Foreskin keratinocyte (primary cell): ENCODE measurements at places on chromosomes 2 and 18. TPM values are rescaled to one million over a fixed set of nuclear protein-coding genes. Genes with fewer than 3 reads are reported as not detected.

Gene KCNJ3
- total RNA-seq = not detected in 2 replicates

Gene CYS1
- 0.11 and 0.20 TPM in 2 replicates for total RNA-seq

Gene CYP27A1
- total RNA-seq = 0.44 and 0.56 TPM in 2 replicates

Gene LONRF2
- not detected in 2 replicates for total RNA-seq

GRCh38 chr2:189143925-189144324 is 35.6 kb downstream of the COL5A2 start:
- no peak for DNase-seq

DNA sequence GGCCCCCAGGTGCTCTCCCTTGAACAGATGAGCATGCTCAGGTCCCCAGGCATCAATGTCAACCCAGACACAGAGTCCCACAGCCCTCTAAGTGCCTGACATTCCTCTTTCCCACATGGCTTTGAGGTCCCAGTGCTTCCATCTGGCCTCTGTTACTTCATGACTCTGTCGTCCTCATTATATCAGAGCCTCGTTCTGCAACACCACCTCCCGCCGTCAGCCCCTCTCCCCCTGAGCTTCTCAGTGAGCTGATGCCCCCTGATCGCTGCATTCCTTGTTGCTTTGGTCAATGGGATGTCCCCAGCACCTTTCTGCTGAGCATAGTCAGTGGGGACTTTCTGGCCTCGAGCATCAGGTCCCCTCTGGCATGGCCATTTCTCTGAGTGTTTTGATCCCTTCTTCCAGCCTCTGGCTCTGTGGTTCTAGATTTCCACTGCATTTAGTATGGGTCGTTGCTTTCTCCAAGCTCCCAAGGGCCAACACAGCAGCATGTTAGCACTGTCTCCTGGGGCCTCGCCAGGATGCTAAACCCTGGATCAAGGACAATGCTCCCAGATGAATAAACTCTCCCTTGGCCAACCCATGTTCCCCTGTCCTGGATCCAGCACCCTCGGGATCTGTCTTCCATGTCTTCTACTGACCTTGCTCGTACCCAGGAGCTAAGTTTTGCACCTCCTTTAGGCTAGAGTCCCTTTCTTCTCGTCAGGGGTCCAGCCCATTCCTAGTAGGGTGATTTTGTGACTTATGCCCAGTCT is 143.2 kb upstream of the TWIST2 start:
- no peak for DNase-seq

GRCh38 chr2:215431778-215432758 is 3.8 kb downstream of the FN1 start:
- DNase-seq = peak; percentile 38

DNA sequence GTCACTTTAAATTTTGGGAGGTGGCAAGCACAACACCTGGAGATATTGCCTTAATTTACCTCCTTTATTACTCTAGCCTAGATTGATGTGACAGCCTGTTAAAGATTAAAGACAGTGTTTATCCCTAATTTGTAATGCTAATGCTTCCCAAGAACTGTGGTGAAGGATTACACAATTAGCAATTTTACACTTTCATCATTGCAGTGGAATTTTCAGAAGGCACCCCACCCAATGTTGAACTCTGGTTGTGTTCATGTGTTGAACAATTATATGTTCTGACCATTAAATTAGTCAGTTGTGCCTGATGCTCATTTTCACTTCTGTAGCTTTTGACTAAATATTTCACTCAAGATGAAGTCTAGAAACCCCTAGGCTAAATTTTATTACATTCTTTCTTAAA is 317.1 kb upstream of the CWC22 start:
- DNase-seq = no peak

- peak; percentile 83 for DNase-seq
These were observed 5.1 kb upstream of the RAB27B start for GRCh38 chr18:54822872-54823845.

- no peak for DNase-seq
These were observed 33.7 kb downstream of the SFT2D3 start for GRCh38 chr2:127735044-127735443.

DNA sequence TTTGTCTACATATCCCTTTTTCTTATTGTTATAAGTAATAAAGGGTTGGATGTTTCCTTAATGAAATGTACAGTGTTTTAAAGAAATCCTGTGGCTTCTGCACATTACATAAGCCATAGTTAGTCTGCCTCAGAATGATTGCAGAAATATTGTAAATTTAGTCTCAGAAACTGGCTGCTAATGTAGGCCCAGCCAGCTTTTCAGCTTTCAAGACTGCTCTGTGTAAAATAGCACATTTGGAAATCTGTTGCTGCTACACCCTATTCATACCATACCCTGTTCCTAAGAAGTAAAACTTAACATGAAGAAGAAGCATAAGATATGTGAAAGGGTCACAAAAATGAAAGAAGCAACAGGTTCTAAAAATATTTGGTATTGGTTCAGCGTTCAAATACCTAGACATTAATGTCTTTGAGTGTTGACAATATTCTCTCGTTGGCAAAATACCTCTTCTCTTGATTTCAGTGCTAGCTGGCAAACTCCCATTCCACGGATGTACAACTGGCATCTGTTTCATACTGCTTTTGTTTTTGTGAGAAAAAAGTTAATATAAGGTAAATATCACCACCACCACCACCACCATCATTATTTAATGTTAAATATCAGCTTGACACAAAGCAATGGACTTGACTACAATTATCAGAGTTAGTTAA is 19.2 kb upstream of the NCKAP1 start:
- DNase-seq = no peak

GRCh38 chr2:188979187-188980114 is 5.3 kb downstream of the COL3A1 start:
- no peak for DNase-seq

GRCh38 chr2:206020171-206020570 is 65.8 kb downstream of the INO80D start:
- DNase-seq = no peak
